Ammon's horn (tissue), 1 donor: ENCODE measurements at places on chromosomes 4 and X.

- DNase-seq, result no peak
Observed at GRCh38 chr4:176587920-176588319, 204.8 kb downstream of the VEGFC start.

DNA sequence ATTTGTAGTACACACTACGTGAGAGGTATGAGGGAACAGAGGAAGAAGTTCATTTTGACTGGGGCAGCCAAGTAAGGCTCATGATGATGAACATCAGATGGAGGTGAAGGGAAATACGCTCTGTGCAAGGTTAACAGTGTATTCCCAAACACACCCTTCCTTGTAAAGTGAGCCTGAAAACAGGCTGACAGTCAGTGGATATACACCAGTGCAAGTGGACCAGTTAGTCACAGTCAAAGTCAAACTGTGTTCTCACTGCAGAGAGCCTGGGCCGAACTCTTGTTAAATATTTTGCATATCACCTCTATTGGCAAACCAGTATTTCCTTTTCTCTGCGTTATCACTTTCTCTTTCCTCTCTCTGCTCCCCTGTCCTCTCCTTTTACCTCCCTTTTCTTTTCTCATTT, 23.4 kb upstream of the RHOH start:
- DNase-seq, result no peak

GRCh38 chr4:36388710-36389109, 107.3 kb downstream of the DTHD1 start:
- no peak for DNase-seq

DNA sequence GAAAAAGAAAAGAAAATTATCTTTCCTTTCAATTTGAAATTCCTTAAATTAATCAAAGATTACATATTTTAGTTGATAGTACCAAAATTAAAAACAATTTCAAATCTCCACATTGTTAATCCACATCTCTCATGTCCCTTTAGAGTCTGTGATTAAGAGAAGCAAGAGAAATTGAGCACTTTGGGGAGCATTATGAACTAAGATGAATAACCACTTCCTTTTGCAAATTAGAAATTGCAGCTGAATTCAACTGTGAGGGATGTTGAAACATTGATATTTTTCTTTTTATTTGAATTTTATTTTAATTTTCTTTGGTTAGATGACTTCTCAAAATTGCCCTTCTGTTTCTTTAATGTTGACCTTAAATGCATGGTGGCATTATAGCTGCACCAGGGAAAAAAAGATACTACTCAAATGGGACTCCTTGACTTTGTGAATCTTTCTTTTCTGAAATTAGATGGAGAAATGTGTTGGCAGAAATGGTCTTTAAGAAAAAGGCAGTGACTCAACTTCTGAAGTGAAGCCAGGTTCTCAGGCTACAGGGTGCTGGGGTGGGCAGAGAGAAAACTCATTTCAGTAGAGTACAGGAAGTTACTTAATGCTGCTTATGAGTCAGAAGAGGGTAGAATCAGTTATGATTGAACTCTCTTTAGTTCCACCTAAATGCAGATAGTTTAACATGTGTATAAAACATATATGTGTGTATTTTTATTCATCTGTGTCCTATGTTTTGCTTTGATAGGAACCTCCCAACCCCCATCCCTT, 92.0 kb upstream of the TNIP3 start:
- no peak for DNase-seq

GRCh38 chr4:100841911-100842310, 324.1 kb upstream of the EMCN start:
- DNase-seq, result no peak

GRCh38 chr4:151355155-151355554, 29.8 kb upstream of the SH3D19 start:
- DNase-seq, result no peak

DNA sequence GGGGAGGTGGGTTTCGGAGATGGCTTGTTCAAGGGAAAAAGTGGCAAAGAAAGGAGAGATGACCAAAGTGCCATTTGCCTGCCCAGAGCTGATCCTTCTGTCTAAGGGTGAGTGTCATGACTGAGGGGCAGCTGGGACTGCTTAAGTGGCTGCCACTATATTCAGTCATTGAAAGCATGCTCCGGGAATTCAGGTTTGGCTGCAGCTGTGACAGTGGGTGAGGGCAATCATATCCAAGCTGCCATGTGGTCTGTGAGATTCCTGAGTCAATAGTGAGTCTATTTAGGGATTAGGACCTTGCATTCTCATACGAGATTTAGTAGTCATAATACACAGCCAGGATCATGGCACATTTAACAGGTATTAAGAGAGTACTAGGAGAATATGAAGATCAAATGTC, 138.8 kb upstream of the BANK1 start:
- peak; percentile 7 for DNase-seq

- no peak for DNase-seq
Observed at GRCh38 chrX:131987252-131987651, 35.9 kb upstream of the STK26 start.

DNA sequence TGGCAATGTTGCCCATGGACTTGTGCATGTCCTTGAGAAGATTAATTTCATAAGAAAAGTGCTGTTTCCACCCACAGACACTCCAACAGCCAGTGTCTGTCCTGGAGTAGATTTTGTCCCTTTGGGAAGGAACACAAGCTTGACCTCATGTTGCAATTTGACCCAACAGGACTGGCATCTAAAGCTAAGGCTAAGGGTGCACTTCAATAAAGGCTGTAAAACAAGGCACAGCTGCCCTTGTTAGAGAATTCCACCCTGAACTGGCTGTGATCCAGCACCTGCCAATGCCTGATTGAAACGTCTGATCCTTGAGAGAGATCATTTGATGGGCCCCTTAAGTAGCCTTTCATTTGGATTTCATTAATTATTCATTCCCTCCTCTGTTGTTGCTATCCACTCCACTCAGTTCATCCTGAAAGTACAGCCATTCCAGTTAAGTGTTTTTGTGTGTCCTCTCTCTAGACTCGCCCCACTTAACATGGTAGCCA, 56.2 kb downstream of the CD99L2 start:
- DNase-seq, result no peak

- DNase-seq, result peak; percentile 34
Observed at GRCh38 chr4:110198049-110198434, 373 bp downstream of the ELOVL6 start.

DNA sequence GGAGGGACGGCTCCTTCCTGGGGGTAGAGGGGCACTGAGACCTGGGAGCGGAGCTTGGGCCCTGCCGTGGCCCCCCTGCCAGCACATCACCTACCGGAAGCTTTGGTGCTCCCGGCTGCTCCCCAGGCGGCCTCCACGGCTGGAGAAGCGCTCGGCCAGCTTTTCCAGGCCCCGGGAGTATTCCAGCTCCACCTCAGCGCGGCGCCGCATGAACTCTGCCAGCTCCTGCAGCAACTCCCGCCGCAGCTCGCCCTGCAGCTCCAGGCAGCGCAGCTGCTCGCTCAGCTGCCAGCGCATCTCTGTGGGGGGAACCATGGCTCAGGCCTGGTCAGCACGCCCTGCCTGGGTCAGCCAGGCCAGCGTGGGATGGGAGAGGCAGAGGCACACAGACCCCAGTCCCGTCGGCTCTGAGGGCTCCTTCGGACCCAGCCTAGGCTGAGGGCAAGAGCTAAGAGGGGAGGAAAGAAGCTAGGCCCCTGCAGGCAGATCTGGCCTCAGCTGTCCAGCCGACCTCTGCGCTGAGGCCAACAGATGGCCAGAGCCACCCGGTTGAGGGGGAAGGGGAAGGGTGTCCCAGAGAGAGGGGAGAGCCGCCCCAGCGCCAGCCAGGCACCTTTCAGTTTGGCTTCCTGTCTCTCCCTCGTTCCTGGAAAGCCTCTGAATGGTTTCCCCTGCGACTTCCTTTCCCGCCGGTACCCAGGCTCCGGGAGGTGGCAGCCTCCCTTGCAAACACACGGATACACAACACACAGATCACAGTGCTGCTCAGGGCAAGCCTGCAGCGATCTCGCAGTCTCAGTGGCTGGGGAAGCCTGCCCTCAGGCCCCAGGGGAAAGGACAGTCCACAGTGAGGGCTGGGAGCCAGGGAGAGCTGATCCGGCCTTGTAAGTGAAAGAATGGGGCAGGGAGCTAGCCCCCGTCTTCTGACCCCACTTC, 4.3 kb downstream of the ARHGAP4 start:
- DNase-seq, result no peak

- DNase-seq, result peak; percentile 20
Observed at GRCh38 chr4:87353592-87353991, 30.9 kb upstream of the HSD17B13 start.

DNA sequence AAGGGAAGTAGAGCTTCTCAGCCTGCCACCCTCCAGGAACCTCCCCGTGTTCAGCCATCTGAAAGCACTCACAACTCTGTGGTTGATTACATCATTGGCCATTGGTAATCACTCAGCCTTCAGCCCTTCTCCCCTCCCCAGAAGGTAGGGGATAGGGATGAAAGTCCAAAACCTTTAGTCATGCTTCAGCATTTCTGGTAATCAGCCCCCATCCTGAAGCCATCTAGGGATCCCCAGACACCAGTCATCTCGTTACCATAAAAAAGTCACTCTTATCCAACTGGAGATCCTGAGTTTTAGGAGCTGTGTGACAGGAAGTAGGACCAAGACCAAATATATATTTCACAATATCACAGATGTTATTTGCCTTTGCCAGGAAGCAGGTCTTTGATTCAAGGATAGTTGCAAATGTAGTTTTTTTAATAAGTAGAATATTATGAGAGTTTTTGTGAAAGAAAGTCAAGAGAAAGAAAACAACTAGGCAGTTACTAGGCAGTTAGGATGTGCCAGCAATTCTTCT, 364.6 kb upstream of the NOCT start:
- DNase-seq, result no peak

DNA sequence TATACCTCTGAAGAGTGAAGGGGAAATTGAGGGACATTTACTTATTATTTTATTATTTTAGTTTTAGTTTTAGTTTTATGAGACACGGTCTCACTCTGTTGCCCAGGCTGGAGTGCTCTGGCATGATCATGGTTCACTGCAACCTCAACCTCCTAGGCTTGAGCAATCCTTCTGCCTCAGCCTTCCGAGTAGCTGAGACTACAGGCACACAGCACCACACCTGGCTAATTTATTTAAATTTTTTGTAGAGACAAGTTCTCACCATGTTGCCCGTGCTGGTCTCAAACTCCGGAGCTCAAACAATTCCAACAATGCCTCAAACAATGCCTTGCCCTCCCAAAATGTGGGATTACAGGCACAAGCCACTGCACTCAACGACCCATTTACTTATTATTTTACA, 68.4 kb upstream of the BMP2K start:
- no peak for DNase-seq

GRCh38 chrX:20015945-20016615, 25.2 kb upstream of the BCLAF3 start:
- DNase-seq, result no peak

DNA sequence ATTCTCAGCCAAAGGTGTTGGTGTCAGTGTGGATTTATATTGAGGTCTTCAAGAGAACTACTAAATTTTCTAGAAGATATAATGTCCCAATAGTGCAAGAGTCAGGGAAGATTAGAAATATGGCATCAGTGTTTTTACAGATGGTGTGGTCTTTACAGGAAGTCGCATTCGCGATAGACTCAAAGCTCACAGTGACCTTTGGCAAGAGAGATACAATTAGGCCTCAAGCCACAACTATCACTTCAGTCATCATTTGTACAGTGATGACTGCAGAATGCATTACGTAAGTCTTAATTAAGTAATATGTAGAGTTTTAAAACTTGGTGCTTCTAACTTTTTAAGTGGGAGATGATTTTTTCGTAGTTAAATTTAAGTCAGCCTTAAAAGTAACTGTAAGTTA, 237.2 kb upstream of the FSTL5 start:
- no peak for DNase-seq

GRCh38 chr4:167238226-167238625, 3.9 kb upstream of the SPOCK3 start:
- no peak for DNase-seq

GRCh38 chr4:75179510-75179909, 246.6 kb downstream of the PARM1 start:
- DNase-seq, result no peak

DNA sequence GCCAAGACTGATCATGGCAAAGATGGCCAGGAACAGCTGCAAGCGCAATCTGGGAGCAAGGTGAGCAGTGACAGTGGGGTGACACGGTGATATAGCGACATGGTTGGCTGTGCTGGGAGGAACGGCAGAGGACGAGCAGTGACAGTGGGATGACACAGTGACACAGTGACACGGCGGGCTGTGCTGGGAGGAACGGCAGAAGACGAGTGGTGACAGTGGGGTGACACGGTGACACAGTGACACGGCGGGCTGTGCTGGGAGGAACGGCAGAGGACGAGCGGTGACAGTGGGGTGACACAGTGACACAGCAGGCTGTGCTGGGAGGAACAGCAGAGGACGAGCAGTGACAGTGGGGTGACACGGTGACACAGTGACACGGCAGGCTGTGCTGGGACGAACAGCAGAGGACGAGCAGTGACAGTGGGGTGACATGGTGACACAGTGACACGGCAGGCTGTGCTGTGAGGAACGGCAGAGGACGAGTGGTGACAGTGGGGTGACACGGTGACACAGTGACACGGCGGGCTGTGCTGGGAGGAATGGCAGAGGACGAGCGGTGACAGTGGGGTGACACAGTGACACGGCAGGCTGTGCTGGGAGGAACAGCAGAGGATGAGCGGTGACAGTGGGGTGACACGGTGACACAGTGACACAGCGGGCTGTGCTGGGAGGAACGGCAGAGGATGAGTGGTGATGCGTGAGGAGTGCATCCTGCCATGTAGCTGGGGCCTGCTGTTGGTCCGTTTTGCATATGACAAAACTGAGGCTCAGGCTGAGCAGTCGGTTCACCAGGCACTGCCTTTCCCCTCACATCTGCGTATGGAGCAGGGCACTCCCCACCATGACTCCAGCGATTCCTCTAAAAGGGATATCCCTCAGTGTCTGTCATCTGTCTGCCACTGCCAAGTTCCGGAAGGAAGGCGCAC, 36.0 kb upstream of the MXD4 start:
- no peak for DNase-seq

DNA sequence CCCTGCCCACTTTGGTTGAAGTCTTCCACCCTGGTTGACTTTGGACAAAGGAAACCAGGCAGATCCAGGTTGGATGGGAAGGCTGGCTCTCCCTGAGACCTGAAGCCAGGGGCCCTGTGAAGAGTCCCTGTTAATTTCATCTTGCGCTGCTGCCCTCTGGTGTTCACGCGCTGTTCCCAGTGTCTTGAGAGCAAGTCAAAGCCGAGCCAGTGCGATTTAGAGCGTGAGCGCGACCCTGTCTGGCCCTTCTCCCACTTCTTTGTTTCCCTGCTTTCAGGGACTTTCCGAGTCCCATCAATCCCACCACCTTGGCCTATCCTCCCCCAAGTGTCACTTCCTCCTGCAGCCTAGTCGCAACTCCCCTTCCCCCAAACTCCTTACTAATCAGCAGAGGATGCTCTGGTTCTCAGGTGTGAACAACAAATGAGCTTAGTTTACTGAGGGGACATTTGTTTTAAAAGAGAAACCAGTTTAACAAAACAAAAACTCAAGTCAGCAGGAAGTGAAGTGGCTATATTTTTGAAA, 25.8 kb upstream of the CHRNA9 start:
- DNase-seq, result peak; percentile 90

GRCh38 chr4:21790438-21791029, 158.0 kb downstream of the KCNIP4 start:
- no peak for DNase-seq
